SK-N-SH (cell line): ENCODE measurements at places on chromosomes 3 and 15.

GRCh38 chr3:120894316-120895057 is 13.5 kb upstream of the STXBP5L start:
- no peak overlapping the region for H3K4me3 ChIP-seq
- no peaks in the 10 kb centered on the region for H3K27me3 ChIP-seq
- no peak for DNase-seq
- no peaks in the 10 kb centered on the region for H3K4me1 ChIP-seq
- H3K27ac ChIP-seq = no peak overlapping the region
- H3K36me3 ChIP-seq = no peaks in the 10 kb centered on the region

DNA sequence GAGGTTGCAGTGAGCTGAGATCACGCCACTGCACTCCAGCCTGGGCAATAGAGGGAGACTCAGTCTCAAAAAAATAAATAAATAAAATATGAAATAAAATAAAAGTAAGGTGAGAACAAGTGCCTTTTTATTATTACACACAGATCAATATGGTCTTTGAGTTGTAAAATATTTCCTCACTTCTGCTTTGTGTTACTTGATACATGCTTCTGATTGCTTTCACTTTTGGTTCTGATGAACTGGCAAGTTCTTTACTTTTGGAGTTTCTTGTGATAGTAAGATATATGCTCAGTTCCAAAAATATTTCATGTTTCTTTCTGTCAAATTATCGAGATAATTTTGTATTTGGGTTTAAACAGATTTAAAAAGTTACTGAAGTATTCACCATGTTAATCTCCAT is 16.6 kb upstream of the GYG1 start:
- H3K27me3 ChIP-seq = no peaks in the 10 kb centered on the region
- H3K27ac ChIP-seq = no peak overlapping the region
- H3K36me3 ChIP-seq = no peaks in the 10 kb centered on the region

DNA sequence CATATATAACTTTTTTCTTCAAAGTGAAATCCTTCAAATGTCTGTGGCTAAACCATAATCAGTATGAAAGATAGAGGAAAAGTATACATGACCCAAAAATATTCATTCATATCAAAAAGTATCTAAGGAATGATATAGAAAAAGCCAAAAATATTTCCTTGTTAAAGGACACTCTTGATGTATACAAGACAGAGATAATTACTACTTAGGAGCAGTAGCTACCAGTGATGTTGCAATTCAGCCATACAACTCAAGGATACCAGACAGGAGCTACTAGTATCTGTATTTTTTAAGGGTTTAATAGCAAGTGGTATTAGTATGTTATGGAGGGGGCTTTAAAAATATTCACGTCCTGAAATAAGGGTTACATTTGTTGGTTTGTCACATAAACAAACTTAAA is 37.0 kb downstream of the FBXL22 start:
- no peak for DNase-seq
- H3K36me3 ChIP-seq = peaks cover 78% of the 10 kb centered on the region
- H3K4me3 ChIP-seq = no peak overlapping the region
- H3K4me1 ChIP-seq = no peaks in the 10 kb centered on the region
- no peaks in the 10 kb centered on the region for H3K27me3 ChIP-seq
- no peak overlapping the region for H3K27ac ChIP-seq

DNA sequence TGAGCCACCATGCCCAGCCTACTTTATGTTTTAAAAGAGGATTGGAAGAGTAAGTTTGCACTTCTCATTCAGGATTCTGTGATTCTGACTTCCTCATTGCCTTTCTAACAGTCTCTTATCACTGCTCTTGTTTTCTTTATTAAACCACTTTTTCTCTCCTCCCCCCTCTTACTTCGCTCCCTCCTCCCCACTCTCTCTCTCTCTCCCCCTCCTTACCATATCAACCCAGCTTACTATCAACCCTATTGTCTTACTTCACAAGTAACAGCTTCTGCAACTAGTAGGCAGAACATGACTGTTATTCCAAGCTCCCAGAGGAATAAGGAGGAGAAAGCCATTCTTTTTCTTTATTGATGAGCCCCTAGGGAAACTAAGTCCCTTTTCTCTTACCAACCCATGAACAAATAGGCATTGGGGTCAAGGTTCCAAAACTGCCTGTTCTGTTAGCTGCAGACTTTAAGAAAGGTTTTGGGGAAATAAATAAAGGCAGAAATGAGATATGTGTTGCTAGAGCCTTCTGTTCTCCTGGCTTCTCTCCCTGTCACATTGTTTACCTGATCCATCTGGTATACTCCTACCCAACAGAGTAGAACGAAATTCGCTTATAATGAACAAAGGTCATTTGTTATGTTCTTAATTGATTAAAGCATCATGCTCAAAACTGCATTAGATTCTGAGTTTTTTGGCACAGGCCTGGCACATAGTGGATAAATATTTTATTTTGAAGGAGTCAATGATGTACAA is 56.4 kb upstream of the RASGRP1 start:
- H3K27ac ChIP-seq = no peak overlapping the region
- DNase-seq = no peak
- no peaks in the 10 kb centered on the region for H3K36me3 ChIP-seq
- peaks cover 20% of the 10 kb centered on the region; the same call in 1 of the 2 replicates for H3K27me3 ChIP-seq
- no peak overlapping the region for H3K4me3 ChIP-seq

DNA sequence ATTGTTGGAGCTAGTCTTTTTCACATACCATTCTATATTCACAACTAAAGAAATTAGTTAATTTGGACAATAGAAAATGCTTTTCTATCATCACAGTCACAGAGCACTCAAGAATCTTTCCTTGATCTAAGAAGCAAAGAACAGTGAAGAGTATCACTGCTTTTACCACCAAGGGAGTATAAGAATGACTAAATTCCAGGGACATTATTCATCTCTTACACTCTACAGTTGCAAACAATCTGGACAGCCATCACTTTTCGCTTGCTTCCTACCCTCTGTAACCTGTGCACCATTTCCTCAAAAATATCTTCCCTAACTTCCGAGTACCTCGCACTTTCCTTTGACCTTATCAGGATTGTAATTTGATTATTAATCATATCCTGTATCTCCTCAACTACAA is 359.5 kb upstream of the TMCO5A start:
- no peaks in the 10 kb centered on the region for H3K27me3 ChIP-seq
- H3K4me3 ChIP-seq = no peak overlapping the region
